ENCODE measurements at places on chromosomes 11 and 22. TPM values are rescaled to one million over a fixed set of nuclear protein-coding genes. Genes with fewer than 3 reads are reported as not detected.

Gene CARD18
- total RNA-seq = not detected

Gene NRIP3
- total RNA-seq = 4.1 TPM

Gene DRICH1
- 0.26 TPM for total RNA-seq

Gene MYH9
- 796 TPM for total RNA-seq

Gene PRRG4
- 0.33 TPM for total RNA-seq

Gene SLC35E4
- total RNA-seq = 10.1 TPM

Gene MTMR3
- total RNA-seq = 31.2 TPM

Gene GPHA2
- not detected for total RNA-seq

Gene HIKESHI
- 74.3 TPM for total RNA-seq

Gene UBQLNL
- under 0.01 TPM for total RNA-seq

Gene B3GAT3
- total RNA-seq = 30.8 TPM

Gene UQCR10
- 117 TPM for total RNA-seq

Gene ATP5MG
- total RNA-seq = 67.3 TPM

Gene CDPF1
- 8.3 TPM for total RNA-seq

Gene MOV10L1
- 1.0 TPM for total RNA-seq

Gene ACRV1
- 0.26 TPM for total RNA-seq

Gene HYOU1
- 73.7 TPM for total RNA-seq

Gene UFD1
- total RNA-seq = 41.3 TPM

Gene ZNF70
- 2.8 TPM for total RNA-seq

Gene NLRP14
- 0.17 TPM for total RNA-seq

Gene HORMAD2
- total RNA-seq = not detected

Gene ZP1
- under 0.01 TPM for total RNA-seq

Gene TTC36
- 1.0 TPM for total RNA-seq

Gene ADSL
- 67.0 TPM for total RNA-seq

Gene PATE3
- not detected for total RNA-seq

Gene OR6T1
- total RNA-seq = not detected

Gene UBQLN3
- total RNA-seq = not detected

Gene GRIA4
- total RNA-seq = 0.50 TPM

Gene OR5W2
- total RNA-seq = not detected

Gene RASL10A
- total RNA-seq = not detected

Gene LINC01488
- not detected for total RNA-seq

Gene TBX1
- total RNA-seq = not detected

Gene IL18
- 0.17 TPM for total RNA-seq

Data from fibroblast of lung (primary cell).